ENCODE measurements at places on chromosomes 4 and X.
A peak's percentile ranks its signal among the peaks of the same experiment; 100 is the strongest.

DNA sequence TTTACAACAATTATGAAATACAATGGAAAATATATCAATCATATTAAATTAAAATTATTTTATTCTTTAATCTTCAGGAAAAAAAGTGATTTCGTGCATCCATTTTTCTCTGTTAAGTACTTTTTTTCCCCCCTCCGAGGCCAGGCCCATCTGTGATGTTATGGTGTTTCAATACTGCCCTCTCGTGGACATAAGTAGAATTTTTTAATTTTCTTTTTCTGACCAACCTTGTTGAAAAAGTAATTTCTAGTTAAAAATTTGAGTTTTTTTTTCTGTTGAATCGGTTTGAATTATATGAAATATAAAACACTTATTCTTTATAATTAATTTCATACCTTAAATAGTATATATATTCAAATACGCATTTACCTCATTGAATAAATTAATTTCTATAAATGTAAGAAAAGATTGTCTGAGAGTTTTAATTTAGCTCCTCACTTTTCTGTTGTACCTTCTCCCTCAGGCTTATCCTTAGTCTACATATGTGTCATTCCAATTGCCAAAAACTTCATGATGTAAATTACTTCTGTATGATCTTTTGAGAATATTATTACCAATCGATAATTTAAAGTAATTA is 175.8 kb upstream of the TECRL start:
- DNase-seq, result peak; percentile 5

GRCh38 chr4:100261346-100261745 is 71.1 kb upstream of the DDIT4L start:
- no peak for DNase-seq

DNA sequence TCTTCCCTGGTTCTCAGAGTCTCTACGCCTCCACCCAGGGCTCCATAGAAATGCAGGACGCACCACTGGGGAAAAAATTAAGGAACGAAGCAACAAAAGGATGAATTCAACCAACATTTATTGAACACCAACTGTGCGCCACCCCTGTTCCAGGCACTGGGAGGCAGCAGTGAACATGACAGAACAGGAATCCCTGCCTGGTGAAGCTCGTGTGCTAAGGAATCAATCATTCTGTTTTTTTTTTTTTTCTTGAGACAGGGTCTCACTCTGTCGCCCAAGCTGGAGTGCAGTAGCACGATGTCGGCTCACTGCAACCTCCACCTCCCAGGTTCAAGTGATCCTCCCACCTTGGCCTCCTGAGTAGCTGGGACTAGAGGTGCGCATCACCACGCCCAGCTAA is 1.9 kb upstream of the FTSJ1 start:
- no peak for DNase-seq

- DNase-seq, result no peak
Measured at GRCh38 chr4:125187226-125188176, 127.3 kb upstream of the FAT4 start.

DNA sequence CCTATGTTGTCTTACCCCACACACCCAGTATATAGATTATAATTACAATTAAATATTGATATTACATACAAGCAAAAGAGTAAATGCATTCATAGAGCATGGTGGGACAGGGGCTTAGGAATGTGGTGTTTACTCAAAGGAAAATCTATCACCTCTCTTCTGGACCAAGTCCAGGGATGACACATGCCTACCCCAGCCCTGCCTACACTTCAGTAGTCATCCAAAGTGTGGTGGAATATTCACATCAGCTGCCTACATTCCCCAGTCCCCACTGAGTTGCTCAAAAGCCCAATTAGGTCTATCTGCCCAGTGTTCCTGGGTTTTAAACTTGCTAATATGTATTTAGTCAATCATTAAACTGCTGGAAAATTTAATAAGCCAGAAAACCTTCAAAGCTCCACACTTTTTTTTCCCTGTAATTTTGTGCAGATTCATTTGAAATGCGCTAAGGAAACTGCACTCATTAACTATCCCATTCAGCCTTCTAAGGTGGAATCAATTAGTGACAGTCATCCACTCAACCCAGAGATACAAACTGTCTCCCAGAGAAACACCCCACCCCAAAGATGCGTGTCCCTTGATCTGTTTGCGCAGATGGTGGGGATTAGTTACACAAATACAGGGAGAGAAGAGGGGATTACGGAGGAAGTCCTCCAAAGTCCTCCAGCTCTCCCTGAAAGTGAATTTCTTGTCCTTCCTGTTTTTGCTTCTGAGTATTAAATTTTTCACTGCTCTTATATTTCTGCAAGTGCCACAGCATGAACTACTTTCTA is 91.7 kb upstream of the KDR start:
- no peak for DNase-seq

- no peak for DNase-seq
Measured at GRCh38 chr4:43380093-43380492, 487.6 kb downstream of the GRXCR1 start.

- DNase-seq, result no peak
Measured at GRCh38 chr4:78560296-78560963, 8.9 kb downstream of the ANXA3 start.

GRCh38 chr4:14176613-14177012 is 549.1 kb upstream of the BOD1L1 start:
- DNase-seq, result no peak

DNA sequence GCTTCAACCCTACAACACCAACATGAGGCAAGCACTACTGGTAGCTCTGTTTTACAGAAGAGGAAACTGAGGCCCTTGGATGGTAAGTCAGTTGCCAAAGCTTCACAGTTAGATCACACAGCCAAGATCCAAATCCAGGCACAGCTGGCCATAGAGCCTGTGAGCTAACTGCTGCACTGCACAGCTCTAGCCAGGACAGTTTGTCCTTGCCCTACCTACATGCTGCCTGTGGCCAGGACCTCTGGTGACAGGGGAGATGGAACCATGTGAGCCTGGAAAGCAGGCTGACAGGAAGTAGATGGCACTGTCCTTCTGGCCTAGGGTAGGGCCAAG is 257.8 kb downstream of the FBXW7 start:
- DNase-seq, result no peak

GRCh38 chr4:25527034-25527433 is 128.6 kb upstream of the SLC34A2 start:
- DNase-seq, result no peak

DNA sequence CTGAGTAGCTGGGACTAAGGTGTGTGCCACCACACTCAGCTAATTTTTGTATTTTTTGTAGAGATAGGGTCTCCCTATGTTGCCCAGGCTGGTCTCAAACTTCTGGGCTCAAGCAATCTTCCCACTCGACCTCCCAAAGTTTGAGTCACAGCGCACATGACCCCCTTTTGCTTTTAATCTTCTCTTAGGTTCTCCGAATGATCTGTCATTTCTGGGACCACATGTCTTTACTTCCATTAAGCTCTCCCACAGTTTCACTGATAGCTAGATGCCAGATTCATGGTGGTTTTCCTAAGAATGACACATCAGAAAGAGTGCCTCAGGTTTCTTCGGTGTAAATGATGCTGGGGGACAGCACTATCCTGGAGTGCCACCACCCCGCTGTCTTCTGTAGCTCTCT is 17.9 kb downstream of the PRKX start:
- no peak for DNase-seq

DNA sequence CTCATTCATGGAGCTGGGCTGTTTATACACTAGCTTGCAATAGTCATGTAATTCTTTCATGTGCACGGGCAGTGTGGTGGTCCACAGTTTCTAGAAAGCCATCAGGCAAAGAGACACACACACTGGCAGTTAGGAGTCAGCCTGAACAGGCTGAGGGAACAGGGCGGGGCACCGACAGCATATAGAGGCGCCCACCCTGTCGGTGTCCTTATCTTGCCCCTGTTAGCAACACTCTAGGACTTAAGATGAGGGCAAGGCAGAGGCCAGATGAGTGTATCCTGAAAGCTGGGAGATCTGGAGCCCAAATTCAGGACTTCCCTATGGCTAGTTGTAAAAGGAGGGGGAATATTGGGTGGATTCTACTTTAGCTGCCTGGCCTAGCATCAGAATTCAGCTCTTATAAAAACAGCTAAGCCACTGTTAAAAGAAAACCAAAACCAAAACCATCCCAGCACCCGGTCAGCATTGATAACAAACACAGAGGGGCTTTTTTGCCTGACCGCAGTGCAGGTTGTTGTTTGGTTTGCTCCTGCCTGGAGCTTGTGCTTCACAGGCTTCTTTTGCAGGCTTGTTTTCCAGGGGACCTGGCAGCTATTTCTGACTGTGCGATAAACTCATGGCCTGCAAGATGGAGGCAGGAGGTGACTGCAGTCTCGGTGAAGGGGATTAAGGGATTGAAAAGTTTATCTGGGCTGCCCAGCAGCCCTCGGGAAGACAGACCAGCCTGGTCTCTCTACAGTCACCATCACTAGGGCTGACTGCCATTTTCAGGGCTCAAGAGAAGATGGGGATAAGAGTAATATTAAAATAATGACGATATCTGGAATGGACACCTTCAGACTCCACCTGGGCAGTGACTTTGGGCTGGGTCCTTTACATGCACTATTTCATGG is 638.9 kb downstream of the MID1IP1 start:
- DNase-seq, result peak; percentile 18

- no peak for DNase-seq
Measured at GRCh38 chr4:76984127-76984526, 34.6 kb downstream of the SEPTIN11 start.

- no peak for DNase-seq
Measured at GRCh38 chr4:8037150-8037769, 97.6 kb upstream of the AFAP1 start.

DNA sequence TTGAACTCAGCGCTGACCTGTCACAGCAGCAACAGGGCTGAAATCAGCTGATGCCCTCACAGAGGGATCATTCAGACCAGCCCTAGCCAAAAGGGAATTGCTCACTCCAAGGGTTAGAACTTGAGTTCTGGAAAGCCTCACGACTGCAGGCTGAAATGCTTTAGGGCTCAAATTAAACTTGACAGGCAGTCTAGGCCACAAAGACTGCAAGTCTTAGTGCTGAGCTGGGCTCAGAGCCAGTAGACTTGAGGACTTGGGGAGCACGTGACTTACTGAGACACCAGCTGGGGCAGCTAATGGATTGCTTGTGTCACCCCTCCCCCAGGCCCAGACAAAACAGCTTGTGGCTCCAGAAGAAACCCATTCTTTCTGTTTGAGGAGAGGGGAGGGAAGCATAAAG is 119.0 kb upstream of the SLC6A14 start:
- DNase-seq, result no peak

DNA sequence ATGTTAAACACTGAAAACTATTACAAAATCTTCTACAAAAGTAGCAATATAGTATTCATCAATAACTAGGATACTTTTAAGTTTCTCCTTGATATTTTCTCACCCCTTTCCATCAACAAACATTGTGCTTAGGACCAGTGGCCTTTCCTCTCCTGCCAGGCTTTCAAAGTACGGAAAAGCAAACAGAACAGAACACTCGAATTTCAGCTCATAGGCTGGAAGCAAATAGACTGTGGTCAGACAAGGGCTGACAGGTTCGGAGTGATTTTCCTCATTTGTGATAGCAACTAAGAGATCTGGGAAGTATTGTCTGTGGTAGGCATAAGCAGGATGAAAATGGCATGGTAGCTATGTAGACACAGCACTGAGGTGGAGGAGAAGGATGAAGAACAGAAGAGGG is 68.6 kb upstream of the SORBS2 start:
- DNase-seq, result no peak

DNA sequence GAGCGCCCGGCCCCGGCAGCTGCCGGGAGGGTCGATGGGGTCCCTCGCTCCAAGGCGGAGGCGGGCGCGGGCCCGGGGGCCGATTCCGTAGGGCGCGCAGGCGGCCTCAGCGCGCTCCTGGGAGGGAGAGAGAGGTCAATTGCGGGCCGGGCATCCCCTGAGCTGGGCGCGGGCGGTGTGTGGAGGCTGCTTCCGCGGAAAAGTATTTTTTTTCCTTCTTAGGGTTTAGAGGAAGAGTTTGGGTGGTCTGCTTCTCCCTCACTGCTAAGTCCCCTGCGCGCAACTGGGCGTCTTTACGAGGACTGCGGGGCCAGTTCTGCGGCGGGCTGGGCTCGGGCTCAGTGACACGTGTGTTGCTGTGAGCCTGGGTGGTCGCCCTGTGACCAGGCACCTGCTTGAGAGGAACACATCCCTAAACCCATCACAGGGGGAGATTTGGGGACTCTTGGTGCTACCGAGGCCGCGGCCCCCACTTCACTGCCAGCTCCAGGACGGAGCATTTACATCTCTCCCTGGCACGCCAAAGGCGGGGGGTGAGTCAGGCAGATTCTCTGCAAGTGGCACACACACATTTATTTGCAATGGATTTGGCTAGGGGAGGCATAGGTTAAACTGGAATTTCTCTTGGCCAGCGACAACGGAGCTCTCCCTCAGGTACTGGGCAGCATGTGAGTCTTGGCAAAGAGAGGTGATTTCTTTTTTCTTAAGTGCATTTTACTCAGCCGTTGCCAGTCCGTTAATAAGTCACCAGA is 151.2 kb upstream of the SLC4A4 start:
- peak; percentile 10 for DNase-seq

DNA sequence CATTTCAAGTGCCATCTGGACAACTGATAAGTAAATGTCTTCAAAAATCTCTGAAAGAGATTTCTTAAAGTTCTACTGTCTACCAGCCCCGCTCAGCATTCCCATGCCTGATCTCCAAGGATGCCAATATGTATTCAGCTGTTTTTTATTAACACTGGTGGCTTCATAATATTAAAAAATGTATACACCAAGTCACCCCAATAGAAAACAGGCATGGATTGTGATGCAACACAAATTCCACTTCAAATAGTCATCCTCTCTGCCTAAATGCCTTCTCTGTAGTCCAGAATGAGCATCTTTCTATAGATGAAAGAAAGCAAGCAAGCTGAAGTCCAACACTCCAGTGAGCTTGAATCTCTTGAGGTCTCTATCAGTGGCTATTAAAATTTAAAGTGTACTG is 152.2 kb upstream of the PPARGC1A start:
- DNase-seq, result no peak

DNA sequence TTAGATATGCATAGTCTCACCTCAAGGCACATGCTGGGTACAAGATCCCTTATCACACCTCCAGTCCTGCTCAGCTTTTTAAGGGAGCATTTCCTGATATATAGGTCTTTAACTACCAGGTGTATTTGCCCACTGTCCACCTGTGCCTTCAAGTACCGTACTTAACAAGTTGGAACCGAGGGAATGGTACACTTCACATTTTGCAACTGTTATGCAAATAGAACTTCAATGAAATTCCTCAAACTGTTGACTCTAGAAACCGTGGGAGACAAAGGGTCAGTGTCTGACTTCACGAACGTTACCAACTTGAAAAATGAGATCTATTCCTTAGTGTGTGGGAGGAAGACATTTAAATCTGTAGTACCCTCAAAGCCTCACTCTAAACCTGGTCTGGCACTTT is 5.2 kb downstream of the TRIM2 start:
- DNase-seq, result no peak

- DNase-seq, result no peak
Measured at GRCh38 chr4:180052629-180053028, 2190.6 kb upstream of the TENM3 start.

DNA sequence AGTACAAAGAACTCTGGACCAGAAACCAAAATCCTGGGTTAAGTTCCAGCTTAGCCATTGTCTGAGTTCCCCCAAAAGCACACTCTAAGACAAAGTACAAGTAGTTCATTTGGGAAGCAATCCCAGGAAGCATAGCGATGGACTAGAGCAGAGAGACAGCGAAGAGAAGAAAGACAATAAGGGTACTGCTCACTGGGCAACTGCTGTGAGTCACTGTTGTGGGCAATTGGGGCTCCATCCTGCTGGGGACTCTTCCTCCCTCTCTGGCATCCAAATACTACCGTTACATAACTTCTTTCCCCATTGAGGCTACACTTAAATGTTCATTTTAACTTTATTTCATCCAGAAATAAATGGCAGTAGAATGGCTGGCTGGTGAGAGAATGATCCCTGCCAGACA is 14.1 kb downstream of the SRPX start:
- no peak for DNase-seq

- DNase-seq, result peak; percentile 39
Measured at GRCh38 chrX:154490021-154490413, 412 bp downstream of the SLC10A3 start.
